ENCODE measurements at places on chromosomes 3 and 15.
A peak's percentile ranks its signal among the peaks of the same experiment; 100 is the strongest.

- peak; percentile 71 for DNase-seq
Observed at GRCh38 chr3:184777566-184778356, 34.2 kb upstream of the VPS8 start.

GRCh38 chr15:62607643-62608042, 434.9 kb upstream of the TPM1 start:
- no peak for DNase-seq

GRCh38 chr3:108097322-108098002, 6.6 kb upstream of the CD47 start:
- no peak for DNase-seq

- DNase-seq: no peak
Observed at GRCh38 chr15:89768071-89768500, 8.0 kb upstream of the MESP2 start.

DNA sequence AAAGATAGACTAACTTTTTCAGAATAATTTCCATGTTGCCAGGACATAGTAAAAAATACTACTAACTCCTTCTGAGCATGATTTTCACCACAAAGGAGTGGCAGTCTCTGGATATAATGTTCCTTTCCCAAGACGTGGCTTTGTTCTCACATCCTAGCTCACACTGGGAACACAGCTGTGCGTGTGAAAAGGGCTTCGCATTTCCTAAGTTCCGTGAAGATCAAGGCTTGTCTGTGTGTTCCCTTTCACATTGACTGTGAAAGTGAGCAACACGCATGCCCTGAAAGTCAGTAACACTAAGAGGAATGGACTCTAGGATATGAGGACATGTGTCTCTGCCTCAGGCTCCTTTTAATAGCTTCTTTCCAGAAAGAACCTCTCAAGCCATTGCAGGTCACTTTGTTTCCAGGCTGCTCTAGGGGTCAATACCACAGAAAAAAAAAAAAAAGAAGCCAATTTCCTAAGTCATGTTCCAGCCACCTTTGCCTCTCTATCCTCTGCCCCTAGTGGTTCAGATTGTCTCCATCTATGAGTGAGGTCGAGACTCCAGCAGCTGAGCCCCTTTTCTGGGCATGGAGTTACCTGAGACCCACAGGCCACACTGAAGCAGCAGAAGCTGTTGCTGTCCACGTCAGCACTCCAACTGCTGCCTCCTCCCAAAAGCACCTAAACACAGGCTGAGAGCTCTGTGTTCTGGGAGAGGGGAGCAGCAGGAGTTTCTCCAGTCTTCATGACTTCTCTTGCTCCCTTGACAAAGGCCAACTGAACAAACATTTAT, 355.9 kb downstream of the RSL24D1 start:
- DNase-seq: no peak

DNA sequence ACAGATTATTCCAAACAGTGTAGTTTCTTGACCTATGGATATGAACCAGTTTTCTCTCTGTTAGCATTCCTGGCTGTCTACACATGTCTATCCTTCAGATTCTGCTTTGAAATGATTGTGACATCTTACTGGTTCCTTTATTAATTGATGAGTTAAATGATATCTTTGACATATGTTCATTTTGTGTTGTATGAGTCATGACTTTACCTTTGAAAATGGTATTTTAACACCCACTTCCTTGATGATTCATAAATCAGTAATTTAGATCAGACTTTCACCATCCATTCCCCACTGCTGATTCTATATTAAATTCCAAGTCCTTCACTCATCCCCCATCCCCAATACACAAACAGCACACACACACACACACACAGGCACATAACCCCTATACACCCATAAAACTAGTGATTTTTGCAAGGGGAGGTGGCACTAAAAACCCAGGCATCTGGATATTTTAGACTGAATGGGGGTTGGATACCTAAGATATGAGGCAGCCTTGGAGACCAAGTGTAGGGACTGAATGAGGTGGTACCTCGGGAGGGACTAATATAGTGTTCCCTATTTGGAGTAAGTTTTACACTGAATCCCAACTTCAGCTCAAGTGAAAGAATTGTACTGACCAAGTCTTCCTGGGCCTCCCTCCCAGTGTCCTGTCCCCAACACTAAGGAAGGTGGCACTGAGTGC, 9.7 kb downstream of the CCK start:
- DNase-seq: peak; percentile 42

DNA sequence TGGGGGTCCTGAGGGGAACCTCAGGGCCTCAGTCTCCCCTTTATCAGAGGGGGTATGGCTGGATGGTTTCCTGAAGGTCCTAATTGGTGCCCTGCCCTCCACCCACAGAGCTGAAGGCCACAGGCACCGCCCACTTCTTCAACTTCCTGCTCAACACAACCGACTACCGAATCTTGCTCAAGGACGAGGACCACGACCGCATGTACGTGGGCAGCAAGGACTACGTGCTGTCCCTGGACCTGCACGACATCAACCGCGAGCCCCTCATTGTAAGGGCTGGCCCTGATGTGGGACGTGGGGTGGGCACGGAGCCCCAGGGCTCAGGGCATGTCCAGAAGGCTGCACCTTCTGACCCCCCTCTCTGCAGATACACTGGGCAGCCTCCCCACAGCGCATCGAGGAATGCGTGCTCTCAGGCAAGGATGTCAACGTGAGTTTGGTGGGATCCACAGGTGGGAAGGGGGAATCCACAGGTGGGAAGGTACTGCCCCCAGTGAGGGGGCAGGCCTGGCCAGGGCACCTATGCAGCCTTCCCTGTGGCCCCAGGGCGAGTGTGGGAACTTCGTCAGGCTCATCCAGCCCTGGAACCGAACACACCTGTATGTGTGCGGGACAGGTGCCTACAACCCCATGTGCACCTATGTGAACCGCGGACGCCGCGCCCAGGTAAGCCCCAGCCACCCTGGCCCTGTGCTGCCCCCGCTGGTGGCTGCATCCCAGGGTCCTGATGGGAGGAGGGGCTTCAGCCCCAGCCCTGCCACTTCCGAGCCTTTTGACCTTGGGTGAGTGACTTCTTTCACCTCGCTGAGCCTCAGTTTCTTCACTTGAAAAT, 17.5 kb upstream of the GNAT1 start:
- DNase-seq: no peak

- no peak for DNase-seq
Observed at GRCh38 chr15:58520464-58520863, 88.7 kb downstream of the LIPC start.

- no peak for DNase-seq
Observed at GRCh38 chr3:66227915-66228314, 7.1 kb downstream of the SLC25A26 start.

DNA sequence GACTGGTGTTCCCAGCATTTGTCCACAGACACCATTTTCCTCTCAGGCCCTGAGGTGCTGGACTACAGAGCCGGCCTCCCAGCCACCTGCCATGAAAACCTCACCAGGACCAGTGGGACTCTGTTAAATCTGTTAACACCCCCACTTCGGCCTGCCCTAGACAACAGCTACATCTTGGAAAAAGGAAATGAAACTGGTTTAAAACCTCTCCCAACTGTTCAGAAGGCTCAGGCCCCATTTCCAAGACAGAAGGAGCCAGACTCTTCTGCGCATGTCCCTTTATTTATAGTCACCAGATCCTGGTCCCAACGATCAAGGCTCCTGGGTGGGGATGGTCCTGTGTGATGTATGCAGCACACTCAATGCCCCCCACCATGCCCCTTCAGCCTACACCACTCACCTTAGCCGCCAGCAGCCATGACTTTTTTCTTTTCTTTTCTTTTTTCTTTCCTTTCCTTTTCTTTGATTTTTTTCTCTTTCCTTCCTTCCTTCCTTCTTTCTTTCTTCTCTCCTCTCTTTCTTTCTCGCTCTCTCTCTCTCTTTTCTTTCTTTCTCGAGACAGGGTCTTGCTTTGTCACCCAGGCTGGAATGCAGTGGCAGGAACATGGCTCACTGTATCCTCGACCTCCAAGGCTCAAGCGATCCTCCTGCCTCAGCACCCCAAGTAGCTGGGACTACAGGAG, 25.5 kb upstream of the FLNB start:
- no peak for DNase-seq

DNA sequence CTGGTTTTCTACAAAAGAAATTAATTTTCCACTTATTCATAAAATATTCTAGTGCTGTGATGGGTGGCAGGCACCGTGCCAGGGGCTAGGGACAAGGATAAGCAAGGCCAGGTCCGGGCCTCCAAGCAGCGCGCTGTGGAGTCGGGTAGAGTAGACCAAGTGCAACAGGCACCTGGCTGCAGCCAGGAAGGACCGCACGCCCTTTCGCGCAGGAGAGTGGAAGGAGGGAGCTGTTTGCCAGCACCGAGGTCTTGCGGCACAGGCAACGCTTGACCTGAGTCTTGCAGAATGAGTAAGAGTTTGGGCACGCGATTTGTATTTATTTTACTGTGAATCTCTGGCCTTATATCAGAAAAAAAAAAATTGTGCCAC, at the start of gene CASR:
Gene CASR, plus strand, starts transcription at position 148 of the 372 bp plus-strand sequence. CDS start 70,522 bp downstream, outside the sequence.
- no peak for DNase-seq

- no peak for DNase-seq
Observed at GRCh38 chr3:179732661-179733348, 80.0 kb downstream of the USP13 start.

- no peak for DNase-seq
Observed at GRCh38 chr3:164144824-164145223, 933.5 kb downstream of the SI start.

- no peak for DNase-seq
Observed at GRCh38 chr3:159322322-159322939, 520.6 kb downstream of the MFSD1 start.

- DNase-seq: no peak
Observed at GRCh38 chr3:140509534-140509933, 168.3 kb upstream of the TRIM42 start.

- no peak for DNase-seq
Observed at GRCh38 chr3:31948280-31948679, 32.8 kb downstream of the OSBPL10 start.

DNA sequence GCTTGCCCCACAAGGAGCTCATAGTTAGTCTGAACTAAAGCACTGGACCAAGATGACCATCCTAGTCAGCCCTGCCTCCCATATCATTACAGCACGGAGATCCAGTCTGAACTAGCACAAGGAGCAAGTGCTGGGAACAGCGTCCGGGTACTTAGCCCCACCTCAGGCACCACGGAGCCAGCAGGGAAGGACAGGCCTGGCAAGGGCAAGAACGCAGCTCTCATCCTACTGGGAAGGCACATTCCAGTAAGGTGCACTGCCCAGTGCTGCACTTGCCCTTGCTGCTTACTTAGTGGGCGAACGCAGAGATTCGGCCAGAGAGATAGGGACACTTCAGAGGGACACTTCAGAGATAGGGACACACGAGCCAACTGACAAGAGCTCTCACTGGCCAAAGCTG, 27.6 kb downstream of the SEC61A1 start:
- no peak for DNase-seq

DNA sequence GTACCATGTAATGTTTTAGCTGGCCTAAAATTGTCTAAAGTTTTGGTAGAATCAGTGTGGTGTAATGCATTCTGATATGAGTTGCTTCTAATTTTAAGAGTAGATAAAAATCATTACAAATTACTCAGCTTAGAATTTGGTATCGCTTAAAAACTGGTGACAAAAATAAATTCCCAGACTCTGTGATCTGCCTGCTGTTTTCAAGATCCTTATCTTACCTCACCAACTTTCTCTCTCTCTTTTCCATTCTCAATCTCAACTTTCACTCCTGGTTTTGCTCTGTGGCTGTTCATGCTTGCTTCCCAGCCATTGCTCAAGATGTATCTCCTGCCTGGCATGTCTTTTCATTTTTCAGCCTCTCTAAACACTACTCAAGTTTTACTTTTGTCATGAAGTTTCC, 45.7 kb downstream of the TCF12 start:
- DNase-seq: no peak

DNA sequence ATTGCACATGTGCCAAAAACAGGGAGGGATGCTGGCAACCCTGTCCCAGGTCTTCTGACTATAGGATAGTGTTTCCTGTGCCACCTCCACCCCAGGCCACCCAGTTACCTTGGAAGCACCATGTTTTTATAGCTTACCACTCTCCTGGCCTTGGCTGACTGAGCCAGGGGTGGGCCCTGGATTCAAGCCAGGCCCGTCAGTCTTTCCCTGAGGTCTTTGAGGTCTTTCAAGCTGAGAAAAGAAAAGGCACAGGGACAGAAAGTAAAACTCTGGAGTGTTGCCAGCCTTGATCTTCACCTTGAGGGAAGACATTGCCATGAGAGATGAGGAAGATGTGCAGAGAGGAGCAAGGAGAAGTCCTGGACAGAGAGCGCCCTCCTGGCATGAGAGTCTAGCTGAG, 46.3 kb downstream of the SYNM start:
- DNase-seq: no peak

DNA sequence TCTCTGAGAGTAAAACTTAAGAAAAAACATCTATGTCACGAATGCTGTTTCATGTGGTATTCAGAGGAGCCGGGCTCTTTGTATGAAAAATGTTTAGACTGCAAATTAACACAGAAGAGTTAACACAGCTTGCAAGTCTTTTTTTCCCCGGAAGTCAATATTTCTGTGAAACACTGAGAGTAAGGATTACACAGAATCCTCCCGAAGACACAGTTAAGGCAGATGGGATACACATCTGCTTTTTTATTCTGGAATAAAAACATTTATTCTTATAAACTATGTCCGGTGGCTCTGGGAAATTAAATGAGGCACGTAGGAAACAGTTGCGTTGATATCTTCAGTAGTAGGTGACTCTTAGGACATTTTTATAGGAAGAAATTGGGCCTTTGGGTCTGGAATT, 180.6 kb downstream of the PTPRG start:
- DNase-seq: no peak

DNA sequence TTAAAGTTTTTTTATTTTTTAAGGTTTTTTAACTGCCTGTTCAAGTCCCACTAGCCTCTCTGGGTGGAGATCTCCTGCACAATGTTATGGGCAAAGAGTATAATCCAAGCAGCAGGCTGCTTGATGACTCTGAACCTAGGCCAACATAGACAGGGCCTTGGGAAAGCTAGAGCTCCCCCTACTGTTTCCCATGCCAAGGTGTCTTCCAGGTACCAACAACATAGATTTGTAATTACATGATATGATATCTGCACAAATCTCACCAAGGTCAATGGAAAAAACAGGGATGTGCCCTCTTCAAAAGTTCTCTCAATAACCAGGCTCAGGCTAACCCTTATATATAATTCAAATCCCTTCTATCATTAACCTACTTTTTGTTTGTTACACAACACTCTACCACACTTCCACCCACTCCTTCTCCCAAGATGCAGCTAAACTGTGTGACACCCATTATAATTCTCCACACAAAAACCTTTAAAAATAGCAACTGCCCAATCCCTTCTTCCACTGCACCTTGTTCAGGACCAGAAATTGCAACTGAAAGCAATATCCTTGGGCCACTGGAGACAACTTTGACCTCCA, 43.8 kb downstream of the RBM15B start:
- no peak for DNase-seq

- peak; percentile 51 for DNase-seq
Observed at GRCh38 chr3:142319094-142319493, 93.7 kb upstream of the GK5 start.

GRCh38 chr15:25789616-25789999, 73.5 kb downstream of the ATP10A start:
- DNase-seq: no peak

Data from SW 1271 (cell line).